ENCODE measurements at places on chromosomes 4 and X.

DNA sequence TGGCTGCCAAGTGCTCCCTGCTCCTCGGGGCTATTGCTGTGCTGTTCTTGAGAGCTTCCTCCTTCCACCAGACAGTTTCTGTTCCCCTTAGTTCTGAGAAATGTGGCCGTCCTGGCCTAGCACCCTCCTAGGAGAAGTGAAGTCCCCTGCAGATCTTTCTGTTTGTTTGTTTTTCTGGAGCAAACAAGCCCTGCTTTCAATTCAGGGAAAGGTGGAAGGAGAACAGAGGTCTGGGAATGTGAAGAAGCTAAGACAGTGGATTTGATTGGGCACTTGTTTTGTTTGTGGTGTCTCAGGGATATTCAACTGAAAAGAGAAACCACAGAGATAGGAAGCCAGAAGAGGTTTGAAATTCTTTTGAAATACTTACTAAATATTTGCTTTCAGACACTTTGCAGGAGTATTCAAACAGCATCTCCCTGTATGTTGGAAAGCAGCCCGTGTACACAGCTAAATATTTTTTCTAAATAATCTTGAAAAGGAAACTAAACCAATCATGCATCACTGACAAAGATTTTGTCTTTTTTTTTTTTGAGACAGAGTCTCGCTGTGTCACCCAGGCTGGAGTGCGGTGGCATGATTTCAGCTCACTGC lies 36.5 kb upstream of the PPM1K start:
- DNase-seq, result no peak

- DNase-seq, result no peak
Measured at GRCh38 chr4:92359491-92359890, 55.7 kb downstream of the GRID2 start.

DNA sequence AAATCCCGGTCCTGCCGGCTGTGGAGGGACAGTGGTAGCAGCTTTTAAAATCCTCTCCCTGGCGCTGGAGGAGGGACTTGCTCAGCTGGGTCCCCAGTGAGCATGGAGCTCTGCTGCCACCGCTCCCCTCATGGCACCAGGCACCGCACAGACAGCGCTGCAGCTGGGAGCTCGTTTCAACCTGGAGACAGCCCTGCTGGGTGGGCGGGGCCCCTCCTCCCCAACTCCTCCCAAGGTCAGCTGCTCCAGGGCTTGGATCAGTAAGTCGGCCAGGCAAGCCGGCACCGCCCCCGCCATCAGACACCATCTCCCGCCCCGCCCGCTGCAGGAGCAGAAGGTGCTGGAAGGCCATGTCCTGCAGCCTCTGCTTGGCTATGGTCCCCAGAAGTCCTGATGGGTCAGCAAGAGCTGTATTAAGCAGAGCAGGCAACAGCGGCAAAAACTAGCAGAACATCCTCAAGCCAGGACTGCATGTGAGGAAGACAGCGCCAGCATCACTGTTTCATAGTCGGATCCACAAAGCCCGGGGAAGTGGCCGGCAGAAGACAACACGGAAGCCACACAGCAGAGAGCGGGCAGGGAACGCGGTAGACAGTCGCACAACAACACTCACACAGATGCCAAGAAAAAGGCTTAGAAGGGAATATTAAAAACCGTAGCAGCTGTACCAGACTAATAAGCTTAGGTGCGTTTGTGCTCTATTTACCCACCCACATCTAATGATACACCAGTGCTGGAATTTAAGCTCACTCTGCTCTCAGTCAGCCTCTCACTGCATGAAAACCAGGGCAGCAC lies 16.2 kb downstream of the ZFYVE28 start:
- DNase-seq, result peak; percentile 67

GRCh38 chr4:168604496-168605373 lies 107.9 kb downstream of the PALLD start:
- peak; percentile 84 for DNase-seq

DNA sequence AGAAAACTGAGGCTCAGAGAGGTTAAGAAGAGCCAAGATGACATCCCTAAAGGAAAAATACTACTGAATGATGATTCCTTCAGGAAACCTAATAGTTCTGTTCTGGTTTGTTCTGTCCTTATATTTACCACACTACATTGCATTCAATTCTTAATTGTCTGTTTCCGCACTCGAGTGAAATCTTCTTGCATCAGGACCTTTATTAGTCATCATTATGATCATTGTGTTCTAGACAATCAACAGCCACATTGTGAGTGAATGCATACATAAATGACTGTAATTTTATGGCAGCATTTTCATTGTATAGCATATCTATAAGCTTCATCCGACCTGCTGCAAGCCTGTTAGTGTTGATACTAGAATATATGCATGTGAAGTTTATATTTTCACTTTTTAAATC lies 156.7 kb upstream of the FAM241A start:
- no peak for DNase-seq

DNA sequence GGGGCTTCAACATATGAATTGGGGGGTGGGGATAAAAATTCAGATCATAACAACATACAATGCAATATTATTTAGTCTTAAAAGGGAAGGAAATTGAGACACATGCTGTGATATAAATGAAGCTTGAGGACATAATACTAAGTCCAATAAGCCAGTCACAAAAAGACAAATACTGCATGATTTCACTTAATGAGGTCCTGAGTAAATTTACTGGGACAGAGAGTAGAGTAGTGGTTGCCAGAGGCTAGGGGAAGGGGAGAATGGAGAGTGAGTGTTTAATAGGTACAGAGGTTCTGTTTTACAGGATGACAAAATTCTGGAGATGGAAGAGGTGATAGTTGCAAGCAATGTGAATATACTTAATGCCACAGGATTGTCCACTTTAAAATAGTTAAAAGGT lies 89.2 kb upstream of the RAPGEF2 start:
- no peak for DNase-seq

DNA sequence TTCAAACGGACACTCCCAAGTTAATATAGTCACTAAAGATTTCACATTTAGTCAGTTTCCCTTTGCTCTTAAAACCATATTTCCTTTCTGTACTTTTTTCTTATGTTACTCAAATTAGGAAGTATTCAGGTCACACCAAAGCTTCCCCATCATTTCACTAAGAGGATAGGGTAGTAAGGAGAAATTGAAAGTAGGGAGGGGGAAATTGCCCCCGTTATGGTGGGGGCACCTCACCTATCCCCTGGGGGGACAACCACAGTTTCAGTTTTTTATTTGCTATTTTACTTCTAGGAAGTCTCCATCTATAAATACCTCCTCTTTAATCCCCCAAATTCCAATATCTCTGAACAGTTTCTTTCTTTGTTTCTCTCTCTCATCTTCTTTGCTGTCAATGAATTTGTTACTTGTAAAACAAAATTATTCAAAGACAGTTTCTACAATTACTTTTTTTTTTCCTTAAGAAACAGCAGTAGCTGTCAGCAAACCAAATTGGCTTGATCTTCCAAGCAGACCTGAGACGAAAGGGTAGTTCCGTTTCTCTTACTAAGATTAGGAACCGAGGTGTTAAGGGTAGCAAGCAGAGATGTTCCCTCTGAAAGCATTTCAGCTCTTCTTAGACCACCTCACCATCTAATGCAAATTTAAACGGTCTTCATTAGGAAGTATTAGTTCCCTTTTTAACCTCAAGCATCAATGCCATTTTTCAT lies 160.2 kb upstream of the KLF3 start:
- DNase-seq, result no peak

- DNase-seq, result no peak
Measured at GRCh38 chrX:41022566-41022965, 62.7 kb upstream of the USP9X start.

GRCh38 chrX:136065044-136065671 lies 79.9 kb downstream of the SLC9A6 start:
- no peak for DNase-seq

DNA sequence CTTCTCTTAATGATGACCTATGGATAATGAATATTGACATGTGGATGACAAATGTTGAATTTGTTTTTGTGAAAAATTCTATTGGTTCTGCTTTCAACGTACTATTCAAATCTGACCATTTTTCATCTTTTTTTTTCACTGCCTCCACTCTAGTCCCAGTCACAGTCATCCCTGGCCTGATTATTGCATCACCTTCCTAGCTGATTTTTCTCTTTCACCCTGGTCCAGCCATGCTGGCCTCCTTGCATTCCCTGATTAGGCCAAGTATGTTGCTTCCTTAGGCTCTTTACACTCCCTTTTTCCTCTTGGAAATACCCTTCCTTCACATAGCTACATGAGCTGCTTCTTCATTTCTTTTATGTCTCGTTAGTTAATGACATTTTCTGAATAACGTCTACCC lies 58.1 kb upstream of the MAP9 start:
- DNase-seq, result no peak

- no peak for DNase-seq
Measured at GRCh38 chr4:119087121-119087520, 48.5 kb upstream of the MYOZ2 start.

GRCh38 chr4:17492876-17493275 lies 19.0 kb downstream of the QDPR start:
- no peak for DNase-seq

- no peak for DNase-seq
Measured at GRCh38 chr4:176579226-176579625, 213.5 kb downstream of the VEGFC start.

- no peak for DNase-seq
Measured at GRCh38 chrX:31580227-31580626, 508.4 kb upstream of the FTHL17 start.

DNA sequence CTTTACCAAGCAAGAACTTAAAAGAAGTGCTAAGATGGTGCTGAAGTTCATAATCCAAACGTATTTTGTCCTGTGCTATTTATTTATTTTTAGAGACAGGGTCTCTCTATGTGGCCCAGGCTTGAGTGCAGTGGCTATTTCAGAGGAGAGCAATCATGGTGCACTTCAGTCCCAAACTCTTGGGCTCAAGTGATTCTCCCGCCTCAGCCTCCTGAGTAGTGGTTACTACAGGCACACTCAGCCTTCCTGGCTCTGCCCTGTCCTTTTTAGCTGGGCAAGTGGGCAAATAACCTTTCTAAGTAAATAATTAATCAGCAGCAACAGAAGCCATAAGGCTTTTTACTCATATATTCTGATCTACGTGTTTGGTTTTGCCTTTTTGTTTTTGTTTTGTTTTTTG lies 2.6 kb downstream of the NSD2 start:
- DNase-seq, result no peak

DNA sequence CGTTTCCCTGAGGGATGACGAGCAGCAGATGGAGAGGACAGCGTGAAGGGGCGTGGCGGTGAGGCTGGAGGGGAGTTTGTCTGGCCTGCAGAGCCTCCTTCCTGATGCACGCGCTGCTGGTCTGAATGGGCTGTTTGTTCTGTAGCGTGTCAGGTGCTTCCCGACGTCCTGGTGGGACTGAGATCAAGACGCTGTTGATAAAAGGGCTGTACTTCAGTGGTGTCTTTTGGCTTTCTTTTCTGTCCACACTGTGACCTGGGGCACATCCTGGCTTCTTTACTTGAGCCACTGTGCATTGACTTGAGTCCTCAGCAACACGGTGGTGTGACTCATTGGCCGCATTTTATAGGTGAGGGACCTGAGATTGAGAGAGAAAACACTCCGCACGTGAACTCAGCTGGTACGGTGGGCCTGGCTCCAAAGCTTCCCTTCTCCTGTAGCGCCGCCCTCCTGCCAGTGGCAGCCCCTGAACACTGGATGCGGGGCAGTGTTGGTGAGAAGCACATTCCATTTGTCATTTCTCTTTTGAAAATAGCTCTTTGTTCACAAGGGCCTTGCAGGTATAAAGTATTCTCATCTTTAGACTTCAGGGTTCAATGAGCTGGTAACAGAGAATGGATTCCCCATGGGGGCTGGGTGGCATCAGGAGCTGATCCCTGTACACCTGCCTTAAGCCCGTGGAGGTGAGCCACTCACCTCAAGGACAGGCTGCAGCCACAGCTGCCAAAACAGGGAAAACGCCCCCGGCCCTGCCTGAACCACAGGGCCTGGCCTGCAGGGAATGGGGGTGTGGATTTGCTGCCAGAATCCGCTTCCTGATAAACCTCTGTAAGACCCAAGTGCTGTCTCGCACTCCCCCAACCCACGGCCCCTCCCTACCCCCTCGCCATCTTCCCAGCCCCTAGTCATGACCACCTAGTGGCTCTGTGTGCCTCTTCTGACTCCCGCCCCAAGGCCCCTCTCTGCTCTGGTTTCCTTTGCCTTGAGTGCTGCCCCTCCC lies 29.2 kb downstream of the NSG1 start:
- no peak for DNase-seq

DNA sequence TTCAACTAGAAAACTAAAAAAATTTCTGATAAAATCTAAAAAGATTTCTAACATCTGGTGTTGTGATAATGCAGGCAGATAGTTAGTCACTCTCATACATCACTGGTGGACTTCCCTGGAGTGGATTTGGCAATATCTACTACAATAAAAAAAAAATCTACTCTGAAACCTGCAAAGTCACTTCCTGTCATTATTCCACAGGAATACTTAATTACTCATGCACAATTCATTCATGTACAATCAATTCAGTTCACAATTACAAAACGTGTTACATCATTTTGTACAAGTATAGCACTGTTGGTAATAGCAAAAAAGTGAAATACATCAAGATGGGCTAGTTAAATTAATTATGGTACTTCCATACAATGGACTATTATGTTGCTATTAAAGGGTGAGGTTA lies 16.5 kb upstream of the RHOH start:
- DNase-seq, result no peak

DNA sequence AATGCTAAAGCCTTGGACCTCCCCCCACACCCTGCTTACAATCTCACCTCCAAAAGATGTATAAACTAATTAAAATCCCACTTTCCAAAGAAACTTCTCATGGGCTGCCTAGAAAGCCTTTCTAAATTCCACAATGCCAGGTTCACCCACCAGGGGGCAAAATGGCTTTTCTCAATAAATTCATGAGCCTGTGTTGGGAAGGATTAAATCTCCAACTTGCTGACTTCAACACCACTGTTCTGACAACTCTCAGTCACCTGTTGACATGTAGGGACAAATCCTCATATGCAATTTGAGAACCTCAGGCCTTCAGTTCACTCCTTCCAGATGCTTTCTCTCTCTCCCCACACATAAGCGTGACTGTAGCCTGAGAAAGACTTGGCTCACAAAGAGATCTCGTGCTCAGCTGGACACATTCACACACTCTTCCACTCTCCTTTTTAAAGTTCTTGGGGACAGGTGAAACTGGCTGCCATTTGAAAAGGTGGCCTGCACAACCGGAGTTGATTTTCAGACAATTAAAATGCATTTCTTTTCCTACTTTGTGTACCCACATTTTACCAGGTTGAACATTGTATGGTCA lies 88.6 kb upstream of the PRPS2 start:
- peak; percentile 3 for DNase-seq

DNA sequence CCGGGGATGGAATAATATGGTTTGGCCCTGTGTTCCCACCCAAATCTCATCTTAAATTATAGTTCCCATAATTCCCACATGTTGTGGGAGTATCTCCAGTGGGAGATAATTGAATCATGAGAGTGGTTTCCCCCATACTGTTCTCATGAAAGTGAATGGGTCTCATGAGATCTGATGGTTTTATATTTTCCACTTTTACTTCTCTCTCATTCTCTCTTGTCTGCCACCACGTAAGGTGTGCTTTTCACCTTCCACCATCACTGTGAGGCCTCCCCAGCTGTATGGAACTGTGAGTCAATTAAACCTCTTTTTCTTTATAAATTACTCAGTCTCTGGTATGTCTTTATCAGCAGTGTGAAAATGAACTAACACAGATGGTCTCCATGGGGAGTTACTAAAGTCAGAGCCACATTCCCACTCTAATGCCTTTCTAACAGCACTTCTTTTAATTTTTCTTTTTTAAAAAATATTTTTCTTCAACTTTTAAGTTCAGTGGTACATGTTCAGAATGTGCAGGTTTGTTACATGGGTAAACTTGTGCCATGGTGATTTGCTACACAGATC lies 306.6 kb downstream of the DTHD1 start:
- no peak for DNase-seq

Measured in neuronal stem cell (in vitro differentiated cells).